SJSA1 (cell line): ENCODE measurements at places on chromosomes 7 and 10. TPM values are rescaled to one million over a fixed set of nuclear protein-coding genes. Genes with fewer than 3 reads are reported as not detected.
A peak's percentile ranks its signal among the peaks of the same experiment; 100 is the strongest.

DNA sequence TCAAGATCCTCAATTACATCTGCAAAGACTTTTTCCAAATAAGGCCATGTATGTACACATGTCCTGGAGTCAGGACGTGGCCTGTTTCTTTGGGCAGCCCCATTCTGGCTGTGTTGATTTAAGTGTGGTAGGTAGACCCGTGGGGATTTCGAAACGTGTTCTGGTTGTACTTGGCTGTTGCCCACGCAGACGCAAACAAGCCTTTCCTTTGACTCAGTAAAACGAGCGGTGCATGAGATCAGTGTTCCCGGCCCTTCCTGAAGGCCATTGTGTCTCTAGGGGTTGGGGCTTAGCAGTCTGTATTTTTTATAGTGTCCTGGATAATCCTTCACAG is 64.8 kb upstream of the DNAJB6 start:
- H3K4me3 ChIP-seq = no peak overlapping the region
- peaks cover 32% of the 10 kb centered on the region for H3K4me1 ChIP-seq
- no peaks in the 10 kb centered on the region for H3K27me3 ChIP-seq
- DNase-seq = peak; percentile 81

DNA sequence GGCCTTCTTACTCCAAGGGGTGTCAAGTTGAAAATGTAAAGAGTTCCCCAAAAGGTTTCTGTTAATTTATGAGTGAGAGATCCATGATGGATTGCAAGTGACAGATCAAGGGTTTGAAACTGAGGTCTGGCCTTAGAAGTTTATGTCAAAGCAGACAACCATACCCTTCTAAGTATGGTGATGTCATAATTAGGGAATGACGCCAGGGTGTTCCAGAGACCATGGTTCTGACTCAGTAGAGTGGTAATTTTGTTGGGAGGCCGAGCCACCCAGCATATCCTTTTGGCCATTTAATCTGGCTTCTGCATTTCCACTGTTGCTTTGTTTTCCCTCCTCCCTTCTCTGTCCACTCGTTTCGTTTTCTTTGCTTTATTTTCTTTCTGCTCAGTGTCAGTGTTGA is 2.7 kb downstream of the TRUB1 start:
- H3K27me3 ChIP-seq = no peaks in the 10 kb centered on the region
- no peak overlapping the region for H3K27ac ChIP-seq
- DNase-seq = no peak
- H3K4me3 ChIP-seq = no peak overlapping the region
- H3K36me3 ChIP-seq = peaks cover 45% of the 10 kb centered on the region

DNA sequence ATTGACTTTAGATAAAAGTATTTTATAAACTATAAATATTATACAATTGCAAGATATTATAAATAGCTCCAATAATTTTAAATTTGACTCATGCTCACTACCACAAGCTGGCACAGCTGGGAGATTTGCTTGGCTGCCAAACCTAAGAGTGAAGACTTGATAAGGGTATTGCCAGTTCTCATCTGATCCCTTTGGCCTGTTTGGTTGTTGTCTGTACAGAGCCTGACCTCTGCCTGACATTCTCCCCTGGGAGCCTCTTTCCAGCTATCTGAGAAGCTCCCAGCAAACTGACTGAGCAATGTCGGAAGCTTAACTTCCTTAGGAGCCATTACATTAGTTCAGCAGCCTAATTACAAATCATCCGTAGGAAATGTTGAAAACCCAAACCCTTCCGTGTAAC is 10.2 kb upstream of the LMOD2 start:
- H3K27ac ChIP-seq = no peak overlapping the region
- no peak overlapping the region for H3K4me3 ChIP-seq
- peaks cover 18% of the 10 kb centered on the region for H3K4me1 ChIP-seq
- no peak for DNase-seq
- H3K27me3 ChIP-seq = no peaks in the 10 kb centered on the region

DNA sequence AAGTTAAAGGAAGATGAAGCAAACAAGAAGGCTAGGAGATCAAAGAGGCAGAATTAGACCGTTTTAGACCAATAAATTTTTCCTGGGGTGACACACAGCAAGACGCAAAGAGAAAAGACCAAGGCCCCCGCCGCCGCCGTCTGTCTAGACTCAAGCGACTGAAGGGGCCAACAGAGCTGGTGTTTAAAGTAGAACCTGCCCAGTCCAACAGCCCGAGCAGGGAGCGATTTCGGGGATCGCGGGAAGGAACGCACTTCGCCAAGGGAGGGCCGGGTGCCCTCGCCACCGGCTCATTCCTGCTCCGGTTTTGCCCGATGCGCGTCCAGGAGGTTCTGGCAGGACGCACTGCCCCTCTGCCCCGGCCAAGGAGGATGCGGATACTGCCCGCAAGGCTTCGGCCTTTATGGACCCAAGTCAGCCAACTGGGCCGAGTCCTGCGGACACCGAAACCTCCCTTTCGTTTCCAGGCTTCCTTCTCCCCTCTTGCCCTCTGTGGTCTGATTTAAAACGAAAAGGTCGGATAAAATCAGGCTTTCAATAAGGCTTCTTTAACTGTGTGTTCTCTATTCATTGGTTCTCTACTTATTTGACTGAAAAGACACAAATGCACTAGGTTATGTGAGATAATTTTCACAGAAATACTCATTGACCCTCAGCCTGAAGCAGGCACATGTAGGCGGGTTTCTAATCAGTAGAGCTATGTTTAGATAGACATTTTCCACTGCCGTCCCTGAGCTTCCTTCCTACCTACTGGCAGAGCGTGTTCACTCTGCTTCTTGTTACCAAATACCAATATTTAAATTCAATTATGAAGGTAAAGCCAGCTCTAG is 2.2 kb upstream of the HOXA7 start:
- peaks cover 24% of the 10 kb centered on the region for H3K4me1 ChIP-seq
- peaks cover 16% of the 10 kb centered on the region for H3K36me3 ChIP-seq
- H3K27ac ChIP-seq = no peak overlapping the region
- no peak for DNase-seq

GRCh38 chr7:17434191-17434590 is 135.7 kb downstream of the AHR start:
- no peaks in the 10 kb centered on the region for H3K36me3 ChIP-seq
- no peak for DNase-seq
- no peaks in the 10 kb centered on the region for H3K4me1 ChIP-seq
- H3K4me3 ChIP-seq = no peak overlapping the region
- no peak overlapping the region for H3K27ac ChIP-seq

DNA sequence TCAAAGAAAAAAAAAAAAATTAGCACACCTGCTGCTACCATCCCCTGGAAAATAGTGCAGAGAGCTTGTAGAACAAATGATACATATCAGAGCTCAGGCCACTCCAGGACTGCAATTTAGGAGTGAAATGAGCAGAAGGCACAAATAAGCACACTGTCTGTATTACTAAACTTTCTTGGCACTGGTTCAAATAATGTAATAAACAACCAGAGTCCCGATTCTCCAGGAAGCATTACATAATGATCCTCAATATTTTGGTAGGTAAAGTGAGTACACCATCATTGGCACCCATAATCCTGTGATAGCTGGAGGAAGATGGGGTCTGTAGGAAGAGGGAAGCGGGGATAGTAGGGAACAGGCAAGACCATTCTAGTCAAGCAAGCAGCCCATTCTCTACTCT is 74.3 kb downstream of the SVOPL start:
- no peak overlapping the region for H3K27ac ChIP-seq
- H3K27me3 ChIP-seq = no peaks in the 10 kb centered on the region
- H3K4me3 ChIP-seq = no peak overlapping the region

DNA sequence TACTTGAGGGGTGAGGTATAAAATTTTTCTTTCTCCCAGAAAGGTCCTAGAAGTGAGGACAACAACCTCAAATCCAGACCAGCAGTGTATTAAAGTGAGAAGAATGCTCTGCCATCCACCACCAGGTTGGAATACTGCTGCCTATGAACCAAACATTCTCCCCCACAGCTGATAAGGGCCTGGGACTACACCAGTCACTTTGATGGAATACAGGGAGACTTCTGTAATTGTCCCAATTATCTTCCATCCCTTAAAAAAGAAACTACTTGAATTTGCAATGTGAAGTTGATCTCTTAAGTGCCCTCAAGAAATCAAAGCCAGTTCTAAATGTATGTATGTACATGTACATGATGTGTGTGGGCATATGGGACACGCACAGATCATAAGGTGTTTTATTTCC is 3.0 kb downstream of the TBX20 start:
- no peak overlapping the region for H3K4me3 ChIP-seq
- no peaks in the 10 kb centered on the region for H3K27me3 ChIP-seq
- no peak overlapping the region for H3K27ac ChIP-seq

Gene NEUROD6
- total RNA-seq = not detected in 2 replicates

DNA sequence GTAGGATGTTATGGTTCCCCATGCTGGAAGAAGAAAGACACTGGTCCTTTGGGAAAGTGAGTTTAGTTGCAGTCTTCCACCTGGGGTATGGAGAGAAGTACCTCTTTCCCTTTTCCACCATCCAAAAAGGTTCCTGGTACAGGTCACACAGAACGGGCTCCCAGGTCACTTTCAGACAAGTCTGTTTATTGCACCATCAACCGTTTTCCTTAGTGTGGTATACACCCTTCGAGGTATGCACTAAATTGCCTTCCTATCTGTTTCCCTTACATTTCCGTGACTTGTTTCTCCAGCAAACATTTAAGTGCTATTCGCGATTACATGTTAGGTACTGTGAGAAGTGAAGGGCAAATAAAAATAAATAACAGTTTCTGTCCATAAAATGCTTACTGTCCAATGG is 185.1 kb downstream of the ARL4A start:
- H3K27ac ChIP-seq = no peak overlapping the region
- H3K4me3 ChIP-seq = no peak overlapping the region
- no peak for DNase-seq
- H3K27me3 ChIP-seq = no peaks in the 10 kb centered on the region

Gene CROT
- total RNA-seq = 13.4 and 14.6 TPM in 2 replicates

Gene STX1A
- 8.8 and 10.1 TPM in 2 replicates for total RNA-seq

Gene LEP
- total RNA-seq = not detected in 2 replicates

DNA sequence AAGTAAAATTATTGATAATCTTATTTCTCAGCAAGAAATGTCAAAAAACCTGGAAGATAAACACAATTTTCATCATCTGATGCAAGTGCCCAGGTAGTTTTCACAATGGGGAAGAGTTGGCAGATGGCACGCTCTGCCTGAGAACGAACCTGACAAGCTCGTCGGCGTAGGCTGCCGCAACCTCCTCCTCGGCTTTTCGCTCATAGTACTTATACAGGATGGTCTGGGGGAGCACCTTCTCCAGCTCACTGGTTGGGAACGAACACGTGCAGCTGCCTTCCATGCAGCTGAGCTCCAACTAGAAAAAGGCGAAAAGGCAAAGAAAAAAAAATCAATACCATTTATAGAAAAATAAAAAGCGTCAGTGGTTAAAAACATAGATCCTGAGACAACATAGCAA is 68.9 kb downstream of the RNF216 start:
- peaks cover 90% of the 10 kb centered on the region for H3K36me3 ChIP-seq
- H3K27me3 ChIP-seq = no peaks in the 10 kb centered on the region
- DNase-seq = no peak

DNA sequence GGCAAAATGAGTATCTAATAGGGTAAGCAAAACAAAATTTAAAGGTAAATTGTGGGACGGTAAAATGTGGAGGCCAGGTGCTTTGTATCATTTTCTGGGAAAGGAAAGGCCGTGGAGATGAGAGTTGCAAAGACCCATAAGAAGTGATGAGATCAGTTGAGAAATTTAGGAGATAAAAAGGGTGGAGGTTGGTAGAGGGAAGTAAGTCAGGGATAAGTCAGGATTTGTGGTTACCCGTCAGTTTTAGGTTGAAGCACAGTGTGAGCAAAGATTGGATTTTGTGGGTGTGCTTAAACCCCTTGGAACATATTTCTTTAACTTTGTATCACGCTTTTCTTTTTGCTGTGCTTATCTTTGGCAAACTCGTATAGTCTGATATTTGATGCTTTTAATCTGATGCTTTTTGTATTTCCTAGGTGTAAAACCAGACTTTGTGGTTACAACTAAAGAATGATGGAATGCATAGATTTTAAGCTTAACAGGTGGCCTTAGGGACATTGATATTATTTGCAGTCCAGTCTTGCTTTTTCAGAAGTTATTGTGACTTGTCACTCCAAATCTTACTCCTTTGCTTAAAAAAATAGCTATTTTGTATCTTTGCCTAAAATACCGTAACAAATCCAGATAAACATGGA is 1.2 kb downstream of the BTRC start:
- DNase-seq = no peak
- no peak overlapping the region for H3K27ac ChIP-seq
- H3K27me3 ChIP-seq = no peaks in the 10 kb centered on the region
- peaks cover 36% of the 10 kb centered on the region for H3K4me1 ChIP-seq

Gene UCMA
- total RNA-seq = not detected in 2 replicates

DNA sequence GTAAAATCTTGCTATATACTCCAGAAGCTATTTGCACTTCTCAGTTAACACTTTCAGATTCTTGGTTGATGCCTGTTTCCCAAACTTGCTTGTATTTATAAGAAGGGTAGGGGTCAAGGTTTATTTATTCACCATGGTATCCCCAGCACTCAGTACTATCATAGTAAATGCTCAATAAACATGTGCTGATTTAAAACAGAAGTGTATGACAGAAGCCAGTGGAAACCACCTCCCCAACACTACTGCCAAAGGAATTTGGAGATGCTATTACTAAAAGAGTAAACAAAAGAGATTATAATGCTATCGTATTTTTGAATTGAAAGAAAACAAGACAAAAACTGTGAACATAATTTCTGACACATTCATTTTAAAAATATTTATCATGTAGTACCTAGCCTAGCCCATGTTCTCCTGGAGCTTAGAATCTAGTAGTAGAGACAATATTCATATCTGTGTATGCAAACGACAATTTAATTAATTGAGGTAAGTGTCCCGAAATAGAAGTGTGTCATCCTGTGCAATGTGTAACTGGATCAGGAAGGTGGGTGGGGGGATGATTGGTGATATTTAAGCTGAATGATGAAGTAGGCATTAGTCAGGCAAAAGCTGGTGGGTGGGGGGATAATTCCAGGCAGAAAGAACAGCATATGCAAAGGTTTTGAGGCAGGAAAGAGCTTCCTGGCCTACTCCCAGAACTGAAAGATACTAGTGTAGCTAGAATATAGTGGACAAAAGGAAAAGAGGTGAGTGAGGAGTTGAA is 77.5 kb downstream of the HGF start:
- H3K36me3 ChIP-seq = no peaks in the 10 kb centered on the region
- H3K4me1 ChIP-seq = peaks cover 21% of the 10 kb centered on the region
- DNase-seq = no peak
- H3K27ac ChIP-seq = 0 out of 2 replicates have a peak overlapping the region, but pooled peaks have one; percentile 17
- H3K4me3 ChIP-seq = no peak overlapping the region

Gene OGDHL
- not detected in 2 replicates for total RNA-seq

- H3K4me1 ChIP-seq = no peaks in the 10 kb centered on the region
- DNase-seq = no peak
- no peak overlapping the region for H3K4me3 ChIP-seq
- H3K27me3 ChIP-seq = no peaks in the 10 kb centered on the region
- no peaks in the 10 kb centered on the region for H3K36me3 ChIP-seq
- H3K27ac ChIP-seq = no peak overlapping the region
Measured at GRCh38 chr10:77648472-77648871, 10.9 kb upstream of the KCNMA1 start.

GRCh38 chr7:16940776-16941175 is 59.0 kb upstream of the AGR3 start:
- no peak for DNase-seq
- H3K27me3 ChIP-seq = no peaks in the 10 kb centered on the region
- no peak overlapping the region for H3K27ac ChIP-seq
- peaks cover 3% of the 10 kb centered on the region for H3K4me1 ChIP-seq
- H3K4me3 ChIP-seq = no peak overlapping the region

Gene GLCCI1
- 1.3 and 2.1 TPM in 2 replicates for total RNA-seq

Gene FAM241B
- 0.16 TPM in 1 of 2 replicates, not detected in the other for total RNA-seq

Gene IL2RA
- total RNA-seq = 4.6 TPM in 1 of 2 replicates, not detected in the other
